ENCODE measurements at places on chromosomes 1 and 21. TPM values are rescaled to one million over a fixed set of nuclear protein-coding genes. Genes with fewer than 3 reads are reported as not detected.

DNA sequence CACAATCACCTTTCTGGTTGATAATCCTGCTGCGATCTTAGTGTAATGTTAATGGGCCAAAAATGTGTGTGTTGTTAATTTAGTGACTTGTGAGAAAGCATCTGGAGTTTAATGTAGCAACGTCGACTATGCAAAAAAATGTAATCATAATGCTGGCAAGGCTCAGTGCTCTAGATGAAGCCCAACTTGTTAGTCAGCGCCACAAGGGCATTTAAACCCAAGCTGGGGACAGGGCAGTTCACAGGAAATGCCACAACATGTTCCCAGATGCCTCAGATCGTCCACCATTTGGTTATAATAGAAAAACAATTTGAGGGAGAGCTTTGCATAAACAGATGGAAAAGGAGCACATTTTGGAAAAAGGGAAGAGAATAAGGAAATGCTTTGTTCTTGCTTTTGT is 585.4 kb upstream of the PLXNA2 start:
- no peak overlapping the region for H3K27ac ChIP-seq
- H3K4me3 ChIP-seq = no peak overlapping the region
- H3K36me3 ChIP-seq = no peaks in the 10 kb centered on the region
- H3K27me3 ChIP-seq = no peaks in the 10 kb centered on the region

DNA sequence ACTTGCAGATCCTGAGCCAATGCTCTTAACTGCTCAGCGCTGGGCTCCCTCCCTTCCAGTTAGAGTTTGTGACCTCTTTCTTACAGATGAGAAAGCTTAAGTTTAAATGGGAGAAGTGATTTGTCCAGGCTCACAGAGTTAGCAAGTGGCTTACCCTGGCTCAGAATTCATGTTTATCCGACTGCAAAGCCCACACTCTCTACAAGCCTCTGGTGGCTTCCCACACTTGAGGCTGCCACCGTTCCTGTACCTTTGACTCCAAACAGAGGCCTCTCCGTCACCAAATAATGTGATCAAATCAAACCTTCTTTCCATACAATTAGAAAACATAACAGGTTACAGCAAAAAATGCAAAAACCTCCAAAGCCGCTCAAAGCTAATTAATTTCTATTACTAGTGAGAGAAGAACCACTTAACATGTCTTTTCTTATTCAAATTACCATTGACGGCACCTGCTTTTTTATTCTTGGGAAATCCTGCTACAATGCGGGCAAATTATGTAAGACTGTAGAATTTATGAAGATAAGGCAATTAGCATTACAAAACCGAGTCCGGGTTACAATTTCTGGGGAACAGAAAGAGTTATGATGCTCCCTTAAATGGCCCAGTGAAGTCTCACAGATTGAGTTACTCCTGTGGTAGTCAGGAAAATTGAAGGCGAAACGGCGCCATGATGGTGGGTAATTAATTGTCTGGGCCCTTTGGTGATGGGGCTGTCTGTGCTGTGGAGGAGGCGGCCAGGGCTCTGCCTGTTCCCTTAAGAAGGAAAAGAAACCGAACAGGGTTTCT is 324.3 kb upstream of the POU3F1 start:
- H3K4me1 ChIP-seq = no peaks in the 10 kb centered on the region
- H3K4me3 ChIP-seq = no peak overlapping the region
- H3K27me3 ChIP-seq = peaks cover 14% of the 10 kb centered on the region
- H3K36me3 ChIP-seq = no peaks in the 10 kb centered on the region
- H3K27ac ChIP-seq = no peak overlapping the region

DNA sequence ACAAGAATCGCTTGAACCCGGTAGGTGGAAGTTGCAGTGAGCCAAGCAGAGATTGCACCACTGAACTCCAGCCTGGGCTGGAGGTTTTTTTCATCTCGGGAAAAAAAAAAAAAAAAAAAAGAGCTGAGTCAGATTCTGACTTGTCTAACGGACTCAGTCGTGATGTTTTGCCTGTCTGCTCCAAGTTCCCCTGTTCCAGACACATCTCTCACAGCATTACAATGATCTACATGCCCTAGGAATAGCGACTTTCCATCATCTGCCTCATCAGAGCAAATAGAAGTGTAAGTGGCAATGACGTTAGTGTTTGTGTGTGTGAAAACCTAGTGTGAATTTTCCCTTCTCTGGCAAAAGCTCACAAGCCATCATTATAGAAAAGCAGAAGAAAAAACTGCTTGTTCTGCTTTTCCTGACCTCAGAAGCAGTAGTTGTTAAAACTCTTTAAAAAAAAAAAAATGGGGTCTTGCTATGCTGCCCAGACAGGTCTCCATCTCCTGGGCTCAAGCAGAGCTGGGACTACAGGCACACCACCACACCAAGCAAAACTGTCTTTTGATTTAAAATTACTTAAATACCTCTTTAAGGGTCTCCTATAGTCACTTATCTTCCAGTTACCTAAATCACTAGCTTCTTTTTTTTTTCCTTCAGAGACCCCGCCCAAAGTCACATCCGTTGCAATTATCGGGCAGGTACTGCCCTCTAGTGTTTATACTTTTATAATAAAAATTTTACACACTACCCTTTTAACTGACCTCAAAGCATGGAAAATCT is 37.3 kb downstream of the PLEKHO1 start:
- H3K27ac ChIP-seq = peak overlapping the region; percentile 41
- H3K27me3 ChIP-seq = no peaks in the 10 kb centered on the region
- DNase-seq = no peak

DNA sequence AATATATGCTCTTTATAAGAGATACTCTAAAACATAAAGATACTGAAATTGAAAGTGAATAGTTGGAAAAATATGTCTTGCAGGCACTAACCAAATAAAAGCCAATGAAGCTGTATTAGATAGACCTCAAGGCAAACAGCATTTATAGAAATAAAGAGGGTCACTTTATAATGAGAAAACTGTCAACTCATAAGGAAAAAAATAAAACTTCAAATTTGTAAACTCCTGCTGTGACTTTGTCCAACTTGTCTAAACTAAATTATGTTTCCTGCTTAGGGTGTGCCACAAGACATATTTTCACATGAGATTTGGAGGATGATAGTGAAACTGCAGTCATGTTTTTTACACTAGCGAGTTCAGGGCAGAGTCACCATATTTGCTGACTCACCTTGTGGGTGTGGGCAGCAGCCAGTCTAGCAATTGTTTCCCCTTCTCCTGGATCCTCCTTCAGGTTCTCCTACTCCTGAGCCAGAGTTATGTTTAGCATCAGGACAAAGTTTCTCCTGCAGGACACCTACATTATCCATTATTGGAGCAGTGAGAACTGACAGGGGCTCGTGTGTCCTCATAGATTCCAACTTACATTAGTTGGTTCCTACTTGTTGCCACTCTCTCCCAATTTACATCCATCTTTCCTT is 43.8 kb downstream of the CD53 start:
- H3K27ac ChIP-seq = no peak overlapping the region
- H3K4me1 ChIP-seq = no peaks in the 10 kb centered on the region
- no peaks in the 10 kb centered on the region for H3K36me3 ChIP-seq
- no peak overlapping the region for H3K4me3 ChIP-seq
- peak; percentile 24 for DNase-seq

DNA sequence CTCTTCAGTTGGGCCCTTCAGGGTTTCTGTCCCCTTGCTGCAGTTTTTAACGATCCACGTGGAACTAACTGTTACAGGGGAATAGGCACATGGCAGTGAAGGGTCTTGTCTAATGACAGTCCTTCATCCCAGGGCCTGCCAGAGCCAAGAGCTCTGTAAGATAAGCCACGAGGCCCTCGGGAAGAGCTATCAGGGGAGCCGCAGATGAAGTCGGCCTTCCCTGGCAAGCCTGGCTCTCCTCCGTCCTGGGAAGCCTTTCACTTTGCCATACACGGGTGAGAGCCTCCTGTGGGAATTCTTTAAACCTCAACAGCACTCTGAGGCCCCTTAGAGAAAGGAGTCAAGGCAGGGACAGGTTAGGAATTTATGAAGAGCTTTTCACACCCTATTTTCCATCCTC is 29.0 kb downstream of the ACP6 start:
- no peak overlapping the region for H3K4me3 ChIP-seq
- DNase-seq = no peak
- H3K4me1 ChIP-seq = no peaks in the 10 kb centered on the region
- H3K36me3 ChIP-seq = peaks cover 13% of the 10 kb centered on the region

DNA sequence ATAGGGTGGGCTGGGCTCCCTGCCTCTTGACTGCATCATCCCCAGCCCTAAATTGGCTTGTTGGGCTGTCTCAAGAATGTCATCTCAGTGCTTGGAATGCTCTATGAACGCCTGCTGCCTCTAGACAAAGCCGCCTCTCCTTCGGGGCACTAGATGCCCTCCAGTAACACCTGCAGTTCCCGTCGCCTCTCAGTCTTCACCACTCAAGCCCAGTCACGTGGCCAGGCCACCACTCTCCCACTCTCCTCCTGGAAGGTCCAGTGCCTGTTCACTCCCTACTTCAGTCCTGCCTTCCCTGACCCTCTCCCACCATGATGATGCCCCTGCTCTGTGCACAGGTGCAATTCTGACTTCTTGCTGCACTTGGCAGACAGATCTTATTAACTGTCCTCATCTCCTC is 7.0 kb downstream of the TAS1R2 start:
- no peak overlapping the region for H3K4me3 ChIP-seq
- H3K27ac ChIP-seq = no peak overlapping the region
- peaks cover 12% of the 10 kb centered on the region for H3K27me3 ChIP-seq
- peaks cover 6% of the 10 kb centered on the region for H3K4me1 ChIP-seq
- H3K36me3 ChIP-seq = no peaks in the 10 kb centered on the region

- H3K4me3 ChIP-seq = no peak overlapping the region
- peaks cover 23% of the 10 kb centered on the region for H3K27me3 ChIP-seq
- peak overlapping the region; percentile 94 for H3K27ac ChIP-seq
- H3K36me3 ChIP-seq = peaks cover 25% of the 10 kb centered on the region
These were observed 167.7 kb downstream of the RUNX1 start for GRCh38 chr21:34881421-34881820.

SMCP gene
- not detected for total RNA-seq

PGBD5 gene
- total RNA-seq = 0.45 TPM

SPRR1A gene
- total RNA-seq = not detected

SYCP1 gene
- total RNA-seq = not detected

Measured in stomach (tissue), 19 donors.